ENCODE measurements at places on chromosomes 2 and 18.

DNA sequence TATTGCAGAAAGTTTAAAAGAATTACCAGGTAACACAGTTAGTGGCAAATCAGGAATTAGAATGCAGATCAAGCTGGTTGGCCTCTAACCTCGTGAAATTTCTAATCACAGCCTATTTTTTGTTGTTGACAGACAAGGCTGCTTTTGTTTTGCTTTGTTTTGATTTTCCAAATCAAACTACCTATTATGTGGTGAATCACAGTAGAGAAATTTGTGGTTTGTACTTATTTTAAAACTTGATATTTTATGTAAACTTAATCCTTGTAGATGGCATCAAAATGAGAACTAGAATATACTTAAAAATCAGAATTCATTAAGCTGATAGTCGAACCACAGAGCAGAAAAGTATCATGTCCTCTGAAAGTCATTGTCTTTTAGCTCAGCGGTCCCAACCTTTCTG, 258.1 kb downstream of the CTNNA2 start:
- DNase-seq = no peak

GRCh38 chr2:96546797-96547196, 10.2 kb downstream of the ARID5A start:
- no peak for DNase-seq

- no peak for DNase-seq
These were observed 5.3 kb downstream of the GLI2 start for GRCh38 chr2:120740765-120741524.

GRCh38 chr2:68429311-68429826, 37.7 kb downstream of the FBXO48 start:
- DNase-seq = no peak

GRCh38 chr2:144201868-144202468, 318.0 kb downstream of the ZEB2 start:
- DNase-seq = no peak

DNA sequence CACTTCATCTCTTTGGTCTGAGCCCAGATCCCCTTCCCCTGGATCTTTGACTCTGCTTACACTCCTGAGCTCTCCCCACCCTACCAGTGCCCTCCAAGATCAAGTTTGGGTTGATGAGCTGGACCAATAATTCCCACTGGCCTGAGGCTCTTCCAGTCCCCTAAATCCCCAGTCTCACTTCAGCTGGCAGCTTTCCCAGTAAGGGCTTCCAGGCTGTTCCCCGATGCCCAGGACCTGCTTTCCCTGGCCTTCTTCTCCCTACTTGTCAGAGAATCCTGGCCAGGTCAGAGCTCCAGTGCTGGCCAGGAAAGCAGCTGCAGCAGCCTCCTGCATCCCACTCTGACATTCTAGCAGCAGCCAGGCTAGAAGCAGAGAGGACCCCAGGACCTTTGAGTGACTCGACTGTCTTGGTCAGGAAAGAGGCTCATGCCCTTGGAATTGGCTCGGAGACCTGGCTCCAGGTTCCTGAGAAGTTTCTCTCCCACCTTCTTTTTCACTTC, 3.5 kb downstream of the WNT6 start:
- DNase-seq = no peak

- DNase-seq = no peak
These were observed 540 bp downstream of the SOX11 start for GRCh38 chr2:5692561-5693286.

DNA sequence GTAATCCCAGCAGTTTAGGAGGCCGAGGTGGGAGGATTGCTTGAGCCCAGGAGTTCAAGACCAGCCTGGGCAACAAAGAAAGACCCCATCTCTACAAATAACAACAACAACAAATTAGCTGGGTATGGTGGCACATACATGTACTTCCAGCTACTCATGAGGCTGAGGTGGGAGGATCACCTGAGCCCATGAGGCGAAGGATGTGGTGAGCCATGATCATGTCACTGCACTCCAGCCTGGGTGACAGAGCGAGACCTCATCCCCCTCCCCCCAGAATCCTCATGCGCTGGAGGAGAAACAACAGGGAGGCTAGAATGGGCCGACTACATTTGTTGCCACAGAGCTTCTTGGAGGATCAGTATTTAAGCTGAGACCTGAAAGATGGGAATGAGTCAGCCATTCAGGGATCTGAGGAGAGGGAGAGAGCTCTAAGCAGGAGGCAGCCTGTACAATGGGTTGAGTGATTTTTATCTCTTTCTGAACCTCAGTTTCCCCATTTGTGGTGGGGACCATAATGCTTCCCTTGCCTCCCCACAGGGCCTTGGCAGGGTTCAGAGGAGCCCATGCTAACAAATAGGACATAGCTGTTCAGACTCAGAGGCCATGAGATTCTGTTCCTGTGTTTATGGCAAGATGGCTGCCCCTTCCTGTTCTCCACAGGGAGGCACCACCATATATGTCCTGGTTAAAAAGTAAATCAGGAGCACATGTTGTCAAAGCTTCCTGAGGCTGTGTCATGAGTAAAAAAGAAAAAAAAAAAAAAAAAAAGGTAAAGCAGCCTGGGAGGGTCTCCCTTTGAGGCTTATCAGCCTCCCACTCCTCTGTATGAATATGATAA, 131.4 kb upstream of the HAAO start:
- peak; percentile 16 for DNase-seq

GRCh38 chr2:74554820-74555531, 456 bp downstream of the DOK1 start:
- no peak for DNase-seq

GRCh38 chr18:77343846-77344510, 94.3 kb downstream of the GALR1 start:
- no peak for DNase-seq

- DNase-seq = no peak
These were observed 27.1 kb downstream of the RALB start for GRCh38 chr2:120279708-120280107.

DNA sequence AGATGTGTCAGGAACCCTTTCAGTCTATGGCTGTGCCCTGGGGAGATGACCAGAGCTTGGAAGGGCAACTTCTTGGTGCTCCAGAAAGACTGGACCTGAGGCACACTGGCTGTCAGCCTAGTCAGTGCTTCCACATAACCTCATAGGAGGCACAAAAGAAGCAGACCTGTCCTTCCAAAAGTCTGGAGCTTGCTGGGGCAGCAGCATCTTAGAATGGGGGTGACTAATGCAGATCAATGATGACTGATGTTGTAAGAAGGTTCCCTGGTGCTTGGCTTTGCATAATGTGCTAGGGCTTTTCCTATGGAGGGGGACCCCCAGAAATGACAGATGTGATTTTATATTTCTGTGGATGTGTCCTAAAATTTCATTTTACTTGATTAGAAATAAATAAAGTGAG, 255.7 kb upstream of the THUMPD2 start:
- no peak for DNase-seq

- DNase-seq = no peak
These were observed 1.1 kb upstream of the IMP4 start for GRCh38 chr2:130341562-130342019.

DNA sequence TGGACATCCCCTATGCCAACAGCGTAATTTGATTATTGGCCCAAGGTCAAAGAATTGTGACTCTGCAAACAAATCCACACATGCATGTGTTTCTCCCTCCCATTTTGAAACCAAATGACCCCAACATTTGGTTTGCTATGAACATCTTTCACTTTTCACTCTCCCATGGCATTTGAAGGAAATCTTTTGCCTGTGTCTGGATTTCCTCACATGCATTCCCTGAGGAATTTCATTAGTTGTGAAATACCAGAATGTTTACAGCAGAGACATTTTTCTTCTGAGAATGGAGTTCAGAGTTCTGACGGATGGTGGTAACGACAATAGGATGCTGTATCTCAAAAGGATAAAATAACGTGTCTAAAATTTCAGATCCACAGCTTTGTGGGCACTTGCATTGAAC, 60.3 kb upstream of the LMAN1 start:
- DNase-seq = no peak

DNA sequence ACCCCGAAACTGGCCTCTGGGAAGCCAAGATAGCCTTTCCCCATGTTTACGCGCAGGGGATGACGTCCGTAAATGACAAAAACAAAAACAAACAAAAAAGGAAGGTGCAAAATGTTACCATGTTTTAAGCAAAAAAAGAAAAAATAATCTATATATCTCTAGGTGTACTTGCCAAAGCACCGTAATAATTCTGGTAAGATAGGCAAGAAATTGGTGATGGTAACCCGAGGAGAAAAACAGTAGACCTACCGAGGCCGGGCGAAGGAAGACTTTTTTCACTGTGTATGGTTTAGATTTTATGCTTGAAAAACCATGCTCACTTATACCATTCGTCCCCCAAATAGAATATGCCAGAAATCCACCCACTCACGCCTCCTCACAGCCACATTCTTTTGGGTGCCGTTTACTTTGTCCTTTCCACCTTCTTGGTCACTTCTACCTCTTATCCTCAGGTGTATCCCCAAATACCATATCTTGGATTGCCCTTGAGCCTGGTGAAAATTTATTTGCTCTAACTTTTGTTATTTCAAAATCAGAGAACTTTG, 8.0 kb downstream of the GATA6 start:
- no peak for DNase-seq

- DNase-seq = no peak
These were observed 54.0 kb upstream of the PPP1CB start for GRCh38 chr2:28697602-28698149.

DNA sequence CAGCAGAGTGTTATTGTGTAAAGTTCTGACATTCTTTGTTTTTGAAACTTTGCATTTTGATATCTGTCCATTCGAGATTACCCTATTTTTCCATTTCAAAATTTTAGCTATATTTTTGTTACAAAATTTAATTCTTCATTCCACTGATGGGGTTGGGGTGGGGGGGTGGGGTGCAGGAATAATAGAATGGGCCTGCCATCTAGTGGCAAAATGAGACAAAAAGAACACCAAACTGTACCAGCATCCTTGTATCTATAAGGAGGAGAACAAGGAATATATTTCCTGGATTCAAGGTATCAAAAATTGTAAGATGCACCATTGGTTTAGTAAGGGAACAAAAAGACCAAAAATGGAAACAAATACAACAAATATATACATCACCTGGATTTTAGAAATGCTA, 27.9 kb upstream of the TTR start:
- DNase-seq = no peak

GRCh38 chr18:70154591-70155194, 50.8 kb downstream of the RTTN start:
- no peak for DNase-seq

DNA sequence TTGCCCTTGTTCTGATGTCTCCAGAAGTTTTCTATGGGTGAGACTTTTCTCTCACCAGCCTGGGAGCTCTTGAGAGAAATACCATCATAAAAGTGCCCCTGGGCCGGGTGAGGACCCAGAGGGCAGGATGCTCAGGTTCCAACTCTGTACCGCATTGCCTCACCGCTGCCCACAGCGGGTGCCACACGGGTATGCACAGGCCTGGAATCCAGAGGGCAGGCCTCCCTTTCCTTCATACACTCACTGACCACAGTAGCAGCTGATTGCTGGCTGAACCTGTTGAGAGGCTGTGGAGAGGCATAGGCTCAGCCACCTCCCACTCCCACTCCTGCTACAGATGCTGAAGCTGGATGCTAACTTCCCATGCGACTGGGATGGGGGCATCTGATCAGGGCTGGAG, 293.8 kb downstream of the CYP26B1 start:
- DNase-seq = no peak

DNA sequence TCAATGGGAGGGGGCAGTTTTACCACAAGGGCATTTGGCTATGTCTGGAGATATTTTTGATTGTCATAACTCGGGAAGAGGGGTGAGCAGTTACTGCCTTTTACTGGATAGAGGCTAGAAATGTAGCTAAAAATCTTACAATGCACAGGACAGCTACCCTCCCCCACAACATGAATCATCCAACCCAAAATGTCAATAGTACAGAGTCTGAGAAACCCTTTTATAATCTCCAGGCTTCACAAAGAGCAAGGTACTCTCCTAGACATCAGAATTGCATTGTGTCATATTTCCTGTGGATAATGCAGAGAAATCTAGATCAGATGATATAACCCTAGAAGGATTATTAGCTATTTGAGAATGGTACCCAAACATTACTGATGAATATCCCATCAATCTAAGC, 277.1 kb upstream of the NRP2 start:
- no peak for DNase-seq

DNA sequence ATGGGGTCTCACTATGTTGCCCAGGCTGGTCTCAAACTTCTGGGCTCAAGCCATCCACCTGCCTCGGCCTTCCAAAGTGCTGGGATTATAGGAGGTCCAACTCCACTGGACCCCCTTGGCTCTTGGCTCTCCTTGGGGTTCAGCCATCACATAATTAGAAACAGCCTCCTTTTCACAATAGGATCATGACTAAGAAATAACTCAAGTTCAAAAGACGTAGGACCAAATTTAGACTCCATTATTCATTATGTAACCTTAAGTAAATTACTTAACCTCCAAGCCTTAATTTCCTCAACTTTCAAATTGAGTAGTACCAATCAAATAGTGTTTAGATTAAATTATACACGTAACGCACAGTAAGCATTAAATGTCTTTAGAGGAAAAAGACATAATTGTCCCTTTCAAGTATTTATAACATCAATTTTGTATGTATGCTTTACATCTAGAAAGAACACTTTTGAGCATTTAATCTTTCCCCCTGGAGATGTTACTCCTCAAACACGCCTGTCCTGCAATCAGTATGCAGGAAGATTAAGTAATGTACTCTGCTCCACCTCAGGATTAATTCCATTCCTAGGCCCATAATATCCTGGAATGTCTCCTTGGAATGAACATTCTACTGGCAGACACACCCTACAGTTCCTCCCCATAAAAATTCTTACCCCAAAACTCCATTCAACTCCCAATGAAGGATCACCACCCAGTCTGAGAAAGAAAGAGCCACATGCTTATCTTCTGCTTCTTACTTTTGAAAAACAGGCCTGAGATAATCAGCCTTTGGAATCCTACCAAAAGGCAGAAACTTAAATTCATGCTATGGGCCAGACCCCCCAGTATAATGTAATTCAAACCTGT, 49.1 kb downstream of the COBLL1 start:
- DNase-seq = no peak

DNA sequence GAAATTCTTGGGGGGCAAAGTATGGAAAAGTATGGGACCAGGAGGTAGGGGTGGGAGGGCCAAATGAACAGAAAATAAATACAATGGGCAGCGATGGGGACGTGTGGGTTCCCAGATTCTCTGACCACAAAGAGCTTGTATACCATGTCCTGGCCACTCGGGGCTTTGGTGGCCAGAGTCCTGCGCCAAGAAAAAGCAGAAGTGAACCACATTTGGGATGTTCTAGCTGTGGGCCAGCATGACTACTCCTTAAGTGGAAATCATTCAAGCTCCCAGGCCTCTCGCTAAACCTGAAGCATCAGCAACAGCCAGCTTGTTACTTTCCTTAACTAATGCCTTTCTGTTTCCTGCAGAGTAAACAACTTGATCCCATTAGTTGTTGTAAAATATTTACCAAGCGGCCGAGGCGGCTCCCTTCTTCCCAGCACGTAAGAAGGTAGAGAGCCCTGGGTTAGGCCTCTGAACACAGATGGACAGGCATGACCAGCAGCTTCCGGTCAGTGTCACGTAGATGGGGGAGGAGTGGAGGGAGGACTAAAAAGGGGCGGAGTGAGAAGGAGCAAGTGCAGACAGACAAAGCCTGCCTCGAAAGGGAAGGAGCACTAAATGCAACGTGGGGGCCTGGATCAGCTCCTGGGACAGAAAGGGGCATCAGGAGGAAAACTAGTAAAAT, 88.2 kb downstream of the GALNT14 start:
- no peak for DNase-seq
